ENCODE measurements at places on chromosomes 1 and 21.

DNA sequence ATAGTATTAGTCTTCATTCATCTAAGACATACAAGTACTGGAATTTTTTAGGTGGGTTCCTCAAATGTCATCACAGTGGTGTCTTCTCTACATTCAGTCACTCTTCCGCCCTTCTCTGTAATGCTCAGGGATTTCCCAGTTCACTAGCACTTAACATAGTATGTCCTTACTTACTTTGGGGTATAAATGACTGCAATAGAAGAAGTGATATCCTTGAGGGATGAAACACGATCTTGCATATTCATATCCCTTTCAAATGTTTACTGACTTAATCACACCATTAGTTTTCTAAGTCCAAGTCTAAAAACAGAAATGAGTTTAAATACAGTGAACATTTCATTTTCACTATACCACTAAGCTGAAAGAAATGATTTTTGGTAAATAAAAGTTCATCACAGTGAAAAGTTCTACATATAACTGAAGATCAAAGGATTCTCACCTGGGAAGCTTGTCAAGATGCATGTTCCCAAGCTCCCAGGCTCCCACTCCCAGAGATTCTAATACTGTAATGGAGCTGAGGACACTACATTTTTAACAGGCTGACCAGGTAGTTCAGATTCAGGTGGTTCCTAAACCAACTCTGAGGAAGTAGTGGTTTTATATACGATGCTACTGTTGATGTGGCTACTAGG lies 29.7 kb downstream of the MRPL39 start:
- no peak for DNase-seq

DNA sequence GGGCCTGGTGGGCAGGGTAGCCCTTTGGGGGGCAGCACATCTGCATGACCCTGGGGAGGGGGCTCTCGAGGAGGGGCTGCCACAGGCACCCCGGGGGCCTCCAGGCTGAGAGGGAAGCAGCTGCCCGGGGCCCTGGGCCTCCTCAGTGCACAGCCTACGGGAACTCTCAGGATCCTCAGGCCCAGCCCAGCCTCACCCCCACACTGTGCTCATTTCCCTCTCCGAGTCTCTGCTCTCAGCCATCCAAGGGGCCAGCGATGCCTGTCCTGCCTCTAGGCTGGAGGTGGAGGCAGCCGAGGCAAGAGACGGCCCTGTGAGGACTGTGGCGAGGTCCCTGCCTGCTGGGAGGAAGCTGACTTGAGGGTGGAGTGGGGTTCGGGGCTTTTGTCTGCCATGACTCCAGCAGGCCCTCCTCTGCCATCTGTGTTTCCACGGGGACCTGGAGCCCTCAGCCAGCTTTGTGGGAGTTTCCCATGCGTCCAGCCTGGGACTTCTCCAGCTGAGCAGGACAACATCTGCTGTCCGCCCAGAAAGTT lies 7.2 kb upstream of the PLEKHG5 start:
- no peak for DNase-seq

DNA sequence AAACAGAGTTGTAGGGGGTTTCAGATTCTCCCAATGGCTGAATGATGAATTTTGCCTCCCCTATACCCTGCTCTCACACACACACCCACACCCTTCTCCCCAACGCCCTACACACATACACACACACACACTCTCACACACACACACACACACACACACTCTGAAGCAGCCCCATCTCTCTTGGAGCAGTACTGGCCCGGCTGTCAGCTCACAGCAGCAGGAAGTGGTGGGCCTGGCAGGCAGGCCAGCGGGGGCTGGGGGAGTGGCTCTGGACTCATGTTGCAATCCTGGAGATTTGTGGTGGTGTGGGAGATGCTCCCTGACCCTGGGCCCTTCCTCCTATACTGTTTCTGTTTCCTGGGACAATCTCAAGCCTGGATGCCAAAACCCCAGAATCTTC lies 2.2 kb downstream of the IKBKE start:
- peak; percentile 90 for DNase-seq

- no peak for DNase-seq
Observed at GRCh38 chr1:174942547-174943255, 57.0 kb upstream of the CACYBP start.

DNA sequence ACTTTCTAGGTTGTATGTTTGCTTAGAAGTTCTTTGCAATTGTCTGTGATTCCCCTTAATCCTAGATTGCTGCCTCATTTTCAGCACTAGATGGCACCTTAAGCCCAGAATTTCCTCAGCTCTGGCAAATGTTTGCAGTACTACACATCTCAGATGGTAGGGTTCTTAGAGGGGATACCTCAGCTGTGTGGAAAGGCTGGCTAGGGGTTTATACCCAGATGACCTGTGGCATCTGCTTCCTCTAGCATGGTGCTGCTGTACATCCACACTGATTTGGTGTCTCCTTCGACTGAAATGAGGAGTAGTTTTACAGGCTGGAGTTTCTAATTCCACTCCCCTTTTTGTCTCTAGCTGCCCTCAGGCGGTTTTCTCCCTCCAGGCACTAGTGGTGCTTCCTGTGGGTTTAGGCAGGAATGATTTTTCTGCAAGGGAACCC lies 23.5 kb downstream of the ASB17 start:
- DNase-seq, result no peak

GRCh38 chr1:49051647-49052046 lies 275.0 kb upstream of the BEND5 start:
- DNase-seq, result no peak

DNA sequence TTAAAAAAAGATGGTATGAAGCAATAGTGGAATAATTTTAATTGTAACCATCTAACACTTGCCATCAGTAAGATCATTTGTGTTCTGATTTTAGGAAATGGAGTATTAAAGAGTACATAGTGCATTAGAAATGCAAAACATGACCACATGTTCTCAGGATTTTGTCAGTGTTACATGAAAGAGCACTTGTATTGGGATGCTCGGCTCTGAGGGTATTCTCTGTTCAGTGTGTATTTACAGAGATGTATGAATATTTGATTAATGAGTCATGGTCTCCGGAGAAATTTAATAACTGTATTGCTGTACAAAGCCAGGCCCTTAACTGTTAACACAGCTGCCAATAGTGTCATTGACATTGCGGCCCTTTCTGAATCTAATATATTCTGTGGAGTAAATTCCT lies 91.7 kb downstream of the ATG4C start:
- peak; percentile 7 for DNase-seq

DNA sequence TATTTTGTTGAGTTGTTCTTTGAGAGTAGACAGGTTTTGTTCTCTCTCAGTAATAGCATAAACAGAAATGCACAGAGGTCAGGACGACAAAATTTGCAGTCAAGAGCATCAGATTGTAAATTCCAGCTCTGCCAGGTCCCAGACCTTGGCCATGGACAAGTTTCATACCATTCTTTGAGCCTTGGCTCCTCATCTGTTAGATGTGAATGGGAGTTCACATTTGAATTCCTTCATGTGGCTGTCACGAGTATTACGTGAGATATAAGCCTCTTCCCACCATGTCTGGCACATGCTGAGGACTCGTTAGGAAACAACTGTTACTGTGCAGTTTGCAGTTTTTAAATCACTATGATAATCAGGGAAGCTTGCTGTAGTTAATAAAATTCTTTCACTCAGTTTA lies 93.2 kb upstream of the KCTD3 start:
- no peak for DNase-seq

GRCh38 chr1:172423336-172423735 lies 2.9 kb downstream of the C1orf105 start:
- no peak for DNase-seq

- no peak for DNase-seq
Observed at GRCh38 chr1:247494767-247495166, 36.9 kb upstream of the OR2B11 start.
